ENCODE measurements at places on chromosomes 5 and 9.

DNA sequence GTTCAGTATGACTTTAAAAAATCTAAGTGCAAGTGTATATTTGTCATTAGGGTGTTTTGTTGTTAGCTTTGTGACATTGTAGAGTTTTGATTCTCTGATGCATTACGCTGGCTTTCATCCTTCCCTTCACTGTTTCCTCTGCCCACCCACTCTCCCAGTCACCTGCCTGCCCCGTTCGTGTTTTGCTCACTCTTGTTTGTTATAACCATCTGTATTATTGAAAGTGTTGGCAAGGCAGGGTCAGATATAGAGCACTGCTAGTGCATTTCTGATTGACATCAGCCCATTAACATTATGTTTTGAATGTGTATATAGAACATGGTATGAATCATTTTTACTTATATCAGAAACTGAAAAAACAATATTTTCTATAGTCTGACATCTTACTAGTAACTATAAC lies 27.3 kb downstream of the SCGB3A1 start:
- DNase-seq = no peak

- DNase-seq = no peak
Measured at GRCh38 chr5:176416965-176417364, 626 bp upstream of the CLTB start.

- DNase-seq = no peak
Measured at GRCh38 chr5:1729641-1730486, 69.8 kb downstream of the MRPL36 start.

- DNase-seq = no peak
Measured at GRCh38 chr9:37034305-37034937, 353 bp upstream of the PAX5 start.

GRCh38 chr5:66694036-66694435 lies 97.8 kb downstream of the MAST4 start:
- DNase-seq = no peak

DNA sequence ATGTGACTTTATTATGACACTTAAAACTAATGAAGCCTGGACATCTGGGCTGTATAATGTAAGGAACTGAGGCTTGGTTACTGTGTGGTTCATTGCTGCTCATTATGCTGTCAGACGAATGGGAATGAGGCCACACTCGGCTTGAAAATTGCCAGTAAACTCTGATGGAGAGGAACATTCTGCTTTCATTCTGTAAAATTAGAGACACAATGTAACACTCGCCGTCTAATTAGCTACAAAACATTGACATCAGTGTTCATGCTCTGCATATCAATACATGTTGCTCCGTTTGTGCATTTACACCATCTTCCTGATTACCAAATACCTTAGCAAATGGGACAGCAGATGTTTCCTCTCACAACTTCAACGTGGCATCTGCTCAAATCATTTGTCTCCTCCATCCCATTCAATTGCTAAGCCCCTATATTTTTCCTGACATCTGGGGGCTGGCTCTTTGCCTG lies 133.0 kb downstream of the SLC28A3 start:
- no peak for DNase-seq

- DNase-seq = no peak
Measured at GRCh38 chr9:136667214-136667939, 4.7 kb downstream of the EGFL7 start.

GRCh38 chr5:62450259-62450658 lies 37.7 kb downstream of the IPO11 start:
- no peak for DNase-seq

DNA sequence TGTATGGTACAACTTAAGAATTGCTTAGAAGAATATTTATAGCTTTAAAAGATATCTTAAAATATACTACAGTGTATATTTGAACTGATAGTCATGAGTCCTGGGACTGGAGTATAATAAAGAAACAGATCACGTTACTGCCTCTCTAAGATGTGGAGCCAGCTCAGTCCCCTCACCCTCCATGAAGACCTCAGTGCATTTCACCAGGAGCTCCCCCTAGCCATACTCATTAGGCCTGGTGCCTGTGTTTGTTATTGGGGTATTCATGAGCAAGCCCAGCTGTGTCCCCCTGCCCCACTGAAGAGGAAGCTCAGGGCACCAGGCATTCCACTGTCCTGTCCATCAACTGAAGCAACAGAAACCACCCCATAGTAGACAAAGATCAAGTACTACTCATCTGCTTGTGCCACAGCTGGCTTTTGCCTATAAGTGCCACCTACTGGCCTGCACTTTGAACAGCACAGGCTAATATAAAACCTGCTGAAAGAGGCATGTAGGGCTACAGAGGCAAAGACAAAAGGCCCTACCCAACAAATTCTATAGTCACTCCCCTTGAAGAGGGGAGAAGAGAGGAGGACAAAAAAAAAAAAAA lies 850.2 kb upstream of the NUDT12 start:
- DNase-seq = no peak

- no peak for DNase-seq
Measured at GRCh38 chr9:87781331-87781730, 55.4 kb downstream of the CTSL start.

DNA sequence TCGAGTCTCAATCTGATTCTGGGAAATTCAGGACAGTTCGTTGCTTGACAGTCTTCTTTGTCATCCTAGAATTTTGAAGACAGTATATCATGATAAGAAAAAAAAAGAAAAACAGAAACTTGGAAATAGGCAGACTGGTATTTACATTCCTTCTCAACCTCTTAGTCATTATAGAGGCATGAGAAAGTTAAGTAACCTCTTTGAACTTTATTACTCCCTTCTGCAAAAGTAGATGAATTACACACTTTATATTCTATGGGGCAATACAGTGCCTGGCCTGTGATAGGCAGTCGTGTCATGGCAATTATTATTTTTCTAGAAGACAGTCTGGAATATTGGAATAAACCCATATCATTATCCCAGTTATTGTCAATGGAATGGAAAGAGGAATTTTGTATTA lies 828.9 kb downstream of the TLR4 start:
- no peak for DNase-seq

- DNase-seq = no peak
Measured at GRCh38 chr9:21028466-21028865, 3.0 kb downstream of the HACD4 start.

DNA sequence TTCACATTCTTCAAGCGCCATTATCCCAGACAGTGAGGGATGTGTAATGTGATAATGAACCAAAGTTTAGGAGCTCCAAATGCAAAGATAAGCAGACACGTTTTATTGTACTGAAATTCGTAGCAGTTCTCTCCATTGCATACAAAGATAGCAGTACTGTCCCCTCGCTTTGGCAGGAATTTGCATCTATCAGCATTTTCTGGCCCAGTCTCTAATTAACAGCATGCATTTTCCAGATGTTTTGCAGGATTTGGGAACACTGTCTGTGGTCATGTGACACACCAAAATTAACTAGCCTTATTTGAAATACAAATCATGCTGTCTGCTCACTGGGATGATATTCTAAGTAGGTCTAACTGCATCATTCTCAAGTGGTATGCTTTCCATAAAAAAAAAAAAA lies 235.9 kb upstream of the TRPM3 start:
- DNase-seq = no peak

DNA sequence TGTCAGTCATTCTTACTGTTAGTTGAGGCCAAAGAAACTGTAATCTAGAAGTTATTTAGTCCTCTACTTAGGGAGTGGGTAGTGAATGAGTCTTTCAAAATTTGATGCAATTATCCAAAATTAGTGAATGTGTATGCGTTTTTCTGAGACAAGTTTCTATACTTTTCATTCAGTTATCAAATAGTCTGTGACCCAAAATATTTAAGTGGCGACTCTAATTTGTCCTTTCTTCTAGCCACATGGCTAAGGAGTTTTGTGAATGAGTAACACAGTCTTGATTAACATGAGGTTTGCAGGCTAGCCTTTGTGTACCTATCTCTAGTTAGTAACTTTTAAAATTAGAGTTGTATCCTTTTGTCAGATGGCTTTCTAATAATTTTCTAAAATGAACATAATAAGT lies 45.6 kb downstream of the COMMD10 start:
- no peak for DNase-seq

- DNase-seq = no peak
Measured at GRCh38 chr5:57325678-57326397, 152.0 kb downstream of the GPBP1 start.

DNA sequence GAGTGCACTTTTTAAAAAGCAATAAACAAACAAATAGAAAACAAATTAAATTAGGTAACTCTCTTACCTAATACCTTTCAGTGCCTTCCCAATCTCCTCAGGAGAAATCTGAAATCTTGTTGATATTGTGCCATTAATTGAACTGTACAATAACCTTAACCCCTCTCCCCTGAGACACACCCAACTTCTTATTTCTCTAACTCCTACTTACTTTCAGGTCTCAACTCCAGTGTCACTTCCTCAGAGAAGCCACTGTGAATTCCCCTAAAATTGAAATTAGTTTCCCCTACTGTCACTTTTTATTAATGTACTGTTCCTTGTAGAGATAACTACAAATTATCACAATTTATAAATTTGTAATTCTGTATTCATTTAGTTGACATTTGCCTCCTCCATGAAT lies 295.3 kb upstream of the TNC start:
- DNase-seq = no peak

DNA sequence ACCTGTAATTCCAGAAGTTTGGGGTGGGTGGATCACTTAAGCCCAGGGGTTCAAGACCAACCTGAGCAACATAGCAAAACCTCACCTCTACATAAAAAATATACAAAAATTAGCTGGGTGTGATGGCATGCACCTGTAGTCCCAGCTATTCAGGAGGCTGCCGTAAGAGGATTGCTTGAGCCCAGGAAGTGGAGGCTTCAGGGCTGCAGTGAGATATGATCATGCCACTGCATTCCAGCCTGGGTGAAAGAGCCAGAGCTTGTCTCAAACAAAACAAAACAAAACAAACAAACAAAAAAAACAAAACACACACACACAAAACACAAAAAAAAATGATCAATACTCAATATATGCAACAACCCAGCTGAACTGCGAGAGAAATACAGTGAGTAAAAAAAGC lies 29.5 kb upstream of the TRIM14 start:
- DNase-seq = no peak

DNA sequence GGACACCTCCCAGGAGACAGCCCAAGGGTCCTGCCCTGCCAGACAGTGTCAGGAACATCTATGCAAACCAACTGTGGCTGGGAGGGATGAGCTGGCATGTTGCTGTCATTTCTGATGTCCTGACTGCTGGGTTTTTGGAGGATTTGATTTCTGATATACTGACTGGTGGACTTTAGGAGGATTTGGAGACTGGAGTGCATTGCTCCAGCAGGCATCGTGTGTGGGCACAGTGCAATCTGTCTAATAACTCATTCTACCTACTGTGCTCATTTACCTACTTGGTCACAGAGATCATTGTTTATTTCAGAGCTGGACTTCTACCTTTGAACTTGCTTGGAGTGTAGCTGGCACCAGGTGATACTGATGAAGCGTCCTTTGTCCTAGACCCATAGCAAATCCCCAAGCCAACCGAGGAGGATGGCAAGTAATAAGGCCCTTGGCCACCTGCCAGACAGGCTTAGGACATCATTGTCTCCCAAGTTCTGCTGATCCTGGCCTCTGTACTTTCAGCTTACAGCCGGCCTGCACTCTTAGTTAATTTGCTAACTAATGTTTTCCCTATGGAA lies 124.3 kb upstream of the ICE1 start:
- no peak for DNase-seq

DNA sequence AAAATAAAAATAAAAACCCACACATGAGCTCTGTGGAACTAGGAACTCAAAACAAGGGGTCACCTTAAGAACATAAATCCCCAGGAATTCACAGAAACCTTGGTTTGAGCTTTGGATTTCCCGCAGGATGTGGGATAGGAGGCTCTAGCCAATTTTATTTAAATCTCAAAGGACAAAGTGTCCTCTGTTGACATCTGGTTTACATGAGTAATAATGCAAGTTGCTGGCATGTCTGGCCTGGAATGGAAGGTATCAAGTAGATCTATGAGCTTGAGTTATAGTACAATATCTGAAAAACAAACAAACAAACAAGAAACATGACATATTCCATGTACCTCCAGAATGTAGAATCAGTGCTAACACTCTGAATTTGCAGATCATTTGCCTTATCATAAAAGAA lies 94.2 kb upstream of the SLIT3 start:
- no peak for DNase-seq

DNA sequence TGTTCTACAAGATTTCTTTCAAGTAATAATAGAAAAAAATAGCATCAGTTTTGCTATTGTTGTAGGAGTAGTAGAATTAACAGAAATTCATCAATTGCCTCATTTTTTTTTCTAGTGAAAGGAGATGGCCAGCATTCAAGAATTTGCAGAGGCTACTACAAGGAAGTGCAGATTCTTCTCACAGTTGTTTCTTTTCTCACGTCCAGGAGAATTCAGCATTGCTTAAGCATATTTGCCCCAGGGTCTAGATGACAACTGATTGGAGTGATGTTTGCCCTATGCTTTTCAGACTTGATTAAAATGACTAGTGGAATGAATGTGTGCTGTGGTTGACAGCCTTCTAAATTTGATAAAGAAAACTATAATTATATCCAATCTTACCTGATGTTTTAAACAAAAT lies 46.6 kb upstream of the SLC12A2 start:
- no peak for DNase-seq

DNA sequence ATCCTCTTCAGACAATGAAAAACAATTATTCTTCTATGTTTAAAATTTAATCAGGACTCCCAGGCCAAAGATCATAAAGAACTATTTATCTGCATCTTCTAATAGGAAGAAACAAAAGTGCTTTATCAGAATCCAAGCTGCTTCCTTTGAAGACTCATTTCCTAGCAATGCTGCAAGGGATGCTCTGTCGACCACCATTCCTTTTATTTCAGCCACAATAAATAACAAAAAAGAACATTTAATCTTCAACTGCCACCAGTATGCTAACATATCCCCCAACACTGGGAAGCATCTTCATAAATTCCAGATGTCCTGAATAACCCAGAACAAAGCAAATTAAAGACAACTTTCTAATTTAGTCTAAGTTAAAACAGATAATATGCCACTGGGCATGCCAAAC lies 68.7 kb downstream of the PKD2L2 start:
- no peak for DNase-seq

DNA sequence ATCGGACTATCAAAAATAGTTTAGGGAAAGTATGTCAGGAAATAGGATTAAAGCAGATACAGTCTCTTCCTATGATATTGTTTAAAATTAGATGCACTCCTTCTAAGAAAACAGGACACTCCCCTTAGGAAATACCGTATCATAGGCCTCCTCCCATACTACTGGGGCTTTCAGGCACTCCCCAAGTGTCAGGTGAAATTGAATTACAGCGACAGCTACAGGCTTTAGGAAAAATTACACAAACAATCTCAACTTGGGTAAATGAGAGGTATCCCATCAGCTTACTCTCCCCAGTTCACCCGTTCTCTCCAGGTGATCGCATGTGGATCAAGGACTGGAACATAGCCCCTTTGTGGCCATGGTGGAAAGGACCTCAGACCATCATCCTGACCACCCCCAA lies 110.4 kb upstream of the EPB41L4A start:
- no peak for DNase-seq

GRCh38 chr9:125929846-125930245 lies 182.7 kb downstream of the PBX3 start:
- no peak for DNase-seq
